Stimulated activated CD8-positive, alpha-beta memory T cell treated with anti-CD3 and anti-CD28 coated beads, Interleukin-2, amount 100 ng/mL, for 1 hour (primary cell): ENCODE measurements at places on chromosomes 7 and 10.

DNA sequence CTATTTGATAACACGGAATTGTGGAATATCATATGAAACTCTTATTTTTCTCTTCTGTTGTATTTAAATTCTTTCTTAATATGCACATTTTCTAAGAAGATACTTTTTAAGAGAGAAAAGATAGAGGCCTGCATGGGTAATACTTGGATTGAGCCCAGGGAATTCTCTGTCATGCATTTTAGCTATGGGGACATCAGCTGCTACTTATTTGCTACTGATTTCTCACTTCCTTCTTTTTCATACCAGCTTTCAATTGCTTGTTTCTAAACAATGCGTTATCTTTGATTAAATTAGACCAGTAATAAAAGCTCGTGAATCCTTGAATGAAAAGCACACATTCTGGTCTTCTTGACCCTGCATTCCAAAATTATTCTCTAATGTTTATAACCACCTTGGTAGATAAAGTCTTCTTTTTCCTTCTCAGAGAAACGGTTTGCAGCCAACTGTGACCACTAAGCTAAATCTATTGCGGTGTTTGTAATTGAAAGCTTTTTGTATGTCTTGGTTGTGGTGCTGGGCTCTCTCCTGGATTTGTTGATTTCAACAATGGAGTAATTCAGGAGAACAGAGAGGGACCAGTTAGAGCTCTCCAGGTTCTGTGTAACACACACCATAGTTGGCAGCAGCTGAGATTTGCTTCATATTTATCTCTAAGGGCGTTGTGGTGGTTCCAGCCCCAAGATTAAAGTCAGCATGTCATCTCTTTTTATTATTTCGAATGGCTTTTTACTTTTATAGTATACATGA is 139.3 kb downstream of the PPP1R9A start:
- DNase-seq, result no peak

GRCh38 chr10:71850021-71850742 is 869 bp downstream of the PSAP start:
- DNase-seq, result no peak

DNA sequence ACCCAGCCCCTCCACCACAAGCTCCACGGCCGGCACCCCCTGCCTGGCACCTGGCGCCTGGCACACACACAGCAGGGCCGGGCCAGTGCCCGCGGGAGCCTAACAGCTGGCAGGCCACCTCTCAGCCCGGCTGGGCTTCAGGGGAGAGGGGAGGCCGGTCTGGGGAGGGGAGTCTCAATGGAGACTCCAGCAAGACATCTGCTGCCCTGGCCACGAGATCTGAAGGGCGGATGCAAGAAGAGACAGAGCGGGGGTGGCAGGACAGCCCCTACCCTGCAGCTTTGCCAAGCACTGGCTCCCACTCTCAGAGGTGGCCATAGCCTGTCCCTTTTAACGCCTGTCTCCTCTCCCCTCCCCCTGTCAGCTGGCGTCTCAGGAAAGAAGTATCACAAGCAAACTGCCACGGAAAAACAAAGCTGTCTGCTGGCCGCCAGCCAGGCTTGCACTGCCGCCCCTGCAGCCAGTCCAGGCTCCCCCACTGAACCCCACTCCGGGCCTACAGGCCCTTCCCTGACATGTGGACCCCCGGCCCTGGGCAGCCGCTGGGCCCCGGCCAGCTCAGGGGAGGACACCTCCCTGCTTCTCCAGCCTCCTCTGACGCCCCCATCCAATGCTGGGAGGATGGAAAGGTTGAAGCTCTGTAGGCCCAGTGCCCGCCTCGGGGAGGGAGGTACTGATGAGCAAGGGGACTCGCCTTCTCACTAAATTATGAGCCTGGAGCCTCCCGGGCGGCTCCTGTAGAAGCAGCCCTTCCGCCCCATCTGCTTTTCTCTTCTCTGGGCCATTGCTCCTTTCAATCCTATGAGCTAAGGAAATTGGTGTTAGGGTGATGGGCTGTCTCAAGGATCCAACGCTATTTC is 178.4 kb downstream of the ARHGAP12 start:
- no peak for DNase-seq

- no peak for DNase-seq
Observed at GRCh38 chr7:73766556-73767229, 3.4 kb downstream of the CLDN3 start.

DNA sequence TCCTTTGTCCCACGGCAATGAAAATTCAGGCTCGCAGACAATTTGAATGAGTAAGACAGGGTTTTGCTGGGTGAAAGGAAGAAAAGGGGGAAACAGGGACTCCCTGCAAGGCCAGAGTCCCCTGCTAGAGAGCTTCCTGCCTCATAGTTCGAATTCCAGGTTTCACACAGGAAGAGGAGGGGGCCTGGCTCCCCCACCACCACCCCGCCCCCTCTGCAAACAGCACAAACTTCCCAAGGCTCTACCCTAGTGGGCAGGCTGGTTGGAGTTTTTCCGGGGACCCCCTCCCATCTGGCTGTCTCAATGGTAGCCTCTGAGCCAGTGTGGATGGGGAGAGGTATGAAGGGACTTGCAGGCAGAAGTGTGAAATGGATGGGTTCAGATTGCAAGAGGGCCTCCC is 57.4 kb upstream of the NEBL start:
- no peak for DNase-seq

- no peak for DNase-seq
Observed at GRCh38 chr10:99693933-99694583, 34.7 kb downstream of the ENTPD7 start.
